Thoracic aorta (tissue), 2 donors: ENCODE measurements at places on chromosomes 6 and 20.

- H3K4me3 ChIP-seq, result no peak overlapping the region
- no peaks in the 10 kb centered on the region for H3K27me3 ChIP-seq
- H3K36me3 ChIP-seq, result no peaks in the 10 kb centered on the region
- no peak overlapping the region for H3K27ac ChIP-seq
- DNase-seq, result no peak
Measured at GRCh38 chr6:154555073-154555677, 44.7 kb upstream of the CNKSR3 start.

- H3K36me3 ChIP-seq, result no peaks in the 10 kb centered on the region
- no peaks in the 10 kb centered on the region for H3K27me3 ChIP-seq
- no peak overlapping the region for H3K4me3 ChIP-seq
- DNase-seq, result no peak
- no peaks in the 10 kb centered on the region for H3K4me1 ChIP-seq
Measured at GRCh38 chr6:91330896-91331295, 744.0 kb upstream of the MAP3K7 start.

DNA sequence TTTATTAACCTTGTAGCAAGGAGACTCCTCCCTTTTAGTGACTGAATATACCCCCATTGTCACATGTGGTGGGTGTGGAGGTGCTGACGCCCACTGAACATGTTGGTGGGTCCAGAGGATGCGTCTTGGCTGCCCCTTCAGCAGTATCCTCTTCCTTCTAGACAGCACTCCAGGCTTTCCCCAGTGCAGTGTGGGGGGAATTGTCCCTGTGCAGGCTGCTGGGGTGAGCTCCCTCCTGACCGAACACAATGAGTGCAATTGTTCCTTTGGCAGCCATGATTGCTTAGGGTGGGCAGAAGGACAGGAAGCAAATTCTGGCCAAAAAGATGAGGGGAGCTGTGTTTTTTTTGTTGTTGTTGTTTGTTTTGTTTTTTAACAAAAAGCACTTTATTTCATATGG, 209.3 kb upstream of the PDE10A start:
- no peak for DNase-seq
- H3K4me3 ChIP-seq, result no peak overlapping the region
- no peaks in the 10 kb centered on the region for H3K27me3 ChIP-seq
- H3K27ac ChIP-seq, result no peak overlapping the region
- no peaks in the 10 kb centered on the region for H3K36me3 ChIP-seq

- no peaks in the 10 kb centered on the region for H3K27me3 ChIP-seq
- no peak for DNase-seq
- peaks cover 14% of the 10 kb centered on the region for H3K4me1 ChIP-seq
- no peaks in the 10 kb centered on the region for H3K36me3 ChIP-seq
Measured at GRCh38 chr6:131897621-131898020, 53.6 kb downstream of the CCN2 start.

DNA sequence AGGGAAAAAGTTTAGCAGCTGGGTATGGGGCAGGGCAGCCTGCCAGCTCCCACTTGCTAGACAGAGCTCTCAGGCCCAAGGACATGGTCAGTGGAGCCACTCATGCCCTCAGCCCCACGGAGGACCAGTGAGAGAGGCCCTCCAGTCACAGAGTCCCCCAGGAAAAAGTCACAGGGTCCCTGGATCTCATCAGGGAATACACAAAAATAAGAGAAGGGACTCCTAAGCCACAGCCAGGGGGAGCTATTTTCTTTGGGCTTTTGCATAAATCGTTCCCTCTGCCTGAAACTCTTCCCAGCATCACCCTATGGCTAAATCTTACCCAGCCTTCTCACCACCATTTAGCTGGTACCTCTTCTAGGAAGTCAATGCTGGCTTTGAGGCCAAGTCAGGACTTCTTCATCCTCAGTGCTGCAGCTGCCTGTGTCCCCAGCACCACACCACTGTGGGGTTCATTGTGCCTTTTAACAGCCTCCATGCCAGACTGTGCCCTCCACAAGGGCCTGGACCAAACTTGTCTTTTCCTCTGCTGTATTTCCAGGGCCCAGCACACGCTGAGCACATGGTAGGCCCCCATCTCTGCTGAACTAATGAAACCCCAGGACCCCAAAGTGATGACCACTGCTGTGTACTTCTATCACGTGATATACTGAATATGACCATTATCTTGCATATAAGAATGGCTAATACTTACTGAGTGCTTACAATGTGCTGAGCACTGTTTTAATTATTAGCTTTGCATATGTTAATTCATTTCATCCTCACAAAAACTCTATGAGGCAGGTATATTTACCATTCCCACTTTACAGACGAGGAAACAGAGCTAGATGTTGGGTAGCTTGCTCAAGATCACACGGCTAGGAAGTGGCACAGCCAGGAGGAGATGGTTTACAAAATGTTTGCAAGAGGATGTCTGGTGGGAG, 2.0 kb downstream of the ZNF335 start:
- H3K4me1 ChIP-seq, result peaks cover 21% of the 10 kb centered on the region
- peak overlapping the region; percentile 97 for H3K27ac ChIP-seq
- DNase-seq, result no peak
- H3K36me3 ChIP-seq, result peaks cover 45% of the 10 kb centered on the region
- no peaks in the 10 kb centered on the region for H3K27me3 ChIP-seq

GRCh38 chr6:43820486-43820885, 50.5 kb downstream of the VEGFA start:
- H3K4me1 ChIP-seq, result no peaks in the 10 kb centered on the region
- no peak for DNase-seq
- no peak overlapping the region for H3K4me3 ChIP-seq
- no peak overlapping the region for H3K27ac ChIP-seq
- H3K27me3 ChIP-seq, result no peaks in the 10 kb centered on the region

DNA sequence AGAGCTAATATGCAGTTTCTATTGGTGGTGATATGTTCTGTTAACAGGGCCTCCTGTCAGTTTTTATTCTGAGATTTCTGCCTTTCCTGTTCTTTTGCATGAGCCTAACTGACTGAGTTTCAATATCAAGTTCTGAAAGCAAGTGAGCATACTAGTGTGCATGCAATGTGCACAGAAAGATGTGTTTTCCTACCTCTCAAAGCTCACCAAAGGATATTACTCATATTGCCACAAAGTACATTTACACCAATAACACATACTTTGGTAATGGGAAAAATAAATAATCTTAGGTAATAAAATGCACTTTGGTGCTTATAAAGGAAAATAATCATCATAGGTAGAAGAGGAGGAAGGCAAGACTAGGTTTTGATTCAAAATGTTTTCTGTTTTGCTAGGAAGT, 195.0 kb downstream of the KHDC1L start:
- no peaks in the 10 kb centered on the region for H3K27me3 ChIP-seq
- no peaks in the 10 kb centered on the region for H3K4me1 ChIP-seq
- H3K27ac ChIP-seq, result no peak overlapping the region
- H3K36me3 ChIP-seq, result no peaks in the 10 kb centered on the region

- H3K4me3 ChIP-seq, result no peak overlapping the region
- H3K4me1 ChIP-seq, result no peaks in the 10 kb centered on the region
- no peak for DNase-seq
- H3K27ac ChIP-seq, result no peak overlapping the region
- no peaks in the 10 kb centered on the region for H3K36me3 ChIP-seq
- no peaks in the 10 kb centered on the region for H3K27me3 ChIP-seq
Measured at GRCh38 chr20:9999645-10000044, 35.1 kb upstream of the ANKEF1 start.

DNA sequence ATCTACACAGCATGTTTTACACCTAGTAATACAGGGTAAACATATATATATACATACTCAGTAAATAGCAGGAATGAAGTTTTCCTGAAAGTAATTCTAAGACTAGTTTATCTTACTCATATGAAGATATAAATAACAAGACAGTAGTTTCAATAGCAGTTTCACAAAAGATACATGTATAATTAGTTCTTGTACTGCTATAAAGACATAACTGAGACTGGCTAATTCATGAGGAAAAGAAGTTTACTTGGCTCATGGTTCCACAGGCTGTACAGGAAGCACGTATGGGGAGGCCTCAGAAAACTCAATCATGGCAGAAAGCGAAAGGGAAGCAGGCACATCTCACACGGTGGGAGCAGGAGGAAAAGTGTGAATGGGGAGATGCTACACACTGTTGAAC, 16.9 kb downstream of the RARS2 start:
- peaks cover 3% of the 10 kb centered on the region for H3K4me1 ChIP-seq
- no peak overlapping the region for H3K4me3 ChIP-seq
- no peak overlapping the region for H3K27ac ChIP-seq
- H3K27me3 ChIP-seq, result no peaks in the 10 kb centered on the region
- DNase-seq, result no peak

- no peak overlapping the region for H3K27ac ChIP-seq
- H3K4me1 ChIP-seq, result peaks cover 9% of the 10 kb centered on the region
- no peak overlapping the region for H3K4me3 ChIP-seq
Measured at GRCh38 chr20:13353261-13353945, 132.3 kb downstream of the ISM1 start.

DNA sequence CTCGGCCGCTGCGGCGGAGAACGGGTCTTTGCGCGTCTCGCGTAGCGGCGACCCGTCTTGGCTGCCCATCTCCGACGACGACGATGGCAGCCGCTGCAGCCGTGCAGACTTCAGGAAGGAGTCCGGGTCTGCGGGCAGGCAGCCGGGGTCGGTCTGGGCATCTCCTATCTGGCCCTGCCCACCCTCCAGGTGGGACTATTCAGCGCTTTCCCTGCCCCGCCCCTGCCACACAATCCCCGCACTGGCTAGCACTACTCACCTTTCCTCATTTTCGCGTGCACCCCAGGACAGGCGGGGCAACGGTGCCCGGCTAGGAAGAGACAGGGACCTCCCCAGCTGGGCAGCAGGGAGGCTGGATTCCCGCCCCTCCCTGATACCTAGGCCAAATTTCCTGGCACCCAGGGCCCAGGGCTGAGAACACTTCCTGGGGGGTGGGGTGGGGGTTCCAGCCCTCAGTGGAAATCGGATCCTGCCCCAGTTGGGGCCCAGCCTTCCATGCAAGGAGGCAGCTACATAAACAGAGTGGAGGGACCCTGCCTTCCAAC, 9.2 kb downstream of the GGT7 start:
- H3K36me3 ChIP-seq, result peaks cover 5% of the 10 kb centered on the region
- H3K27me3 ChIP-seq, result no peaks in the 10 kb centered on the region
- no peaks in the 10 kb centered on the region for H3K4me1 ChIP-seq
- no peak for DNase-seq
- no peak overlapping the region for H3K4me3 ChIP-seq

GRCh38 chr6:161361529-161361928, 87.7 kb upstream of the AGPAT4 start:
- no peak overlapping the region for H3K4me3 ChIP-seq
- H3K27me3 ChIP-seq, result no peaks in the 10 kb centered on the region
- H3K27ac ChIP-seq, result no peak overlapping the region
- no peaks in the 10 kb centered on the region for H3K4me1 ChIP-seq
- DNase-seq, result no peak

DNA sequence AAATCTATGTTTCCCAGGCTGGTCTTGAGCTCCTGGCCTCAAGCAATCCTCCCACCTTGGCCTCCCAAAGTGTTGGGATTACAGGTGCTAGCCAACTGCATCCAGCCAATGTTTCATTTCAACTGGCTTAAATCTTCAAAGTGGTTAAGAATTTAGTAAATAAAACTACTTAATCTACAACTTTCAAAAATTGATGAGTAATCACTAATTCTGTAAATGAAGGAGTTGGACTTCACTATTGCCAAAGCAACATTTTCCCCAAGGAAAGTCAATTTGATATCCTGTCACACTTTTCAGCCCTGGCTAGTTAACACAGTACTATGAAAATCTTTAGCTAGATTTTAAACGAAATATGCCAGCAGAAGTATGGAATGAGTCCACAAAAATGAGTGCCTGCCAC, 3.8 kb downstream of the TOMM6 start:
- H3K27ac ChIP-seq, result no peak overlapping the region
- DNase-seq, result no peak
- peaks cover 13% of the 10 kb centered on the region for H3K36me3 ChIP-seq
- peaks cover 5% of the 10 kb centered on the region for H3K4me1 ChIP-seq
- no peak overlapping the region for H3K4me3 ChIP-seq

GRCh38 chr20:1964659-1965405, 29.0 kb downstream of the PDYN start:
- DNase-seq, result no peak
- peaks cover 3% of the 10 kb centered on the region for H3K4me1 ChIP-seq
- H3K36me3 ChIP-seq, result no peaks in the 10 kb centered on the region
- no peaks in the 10 kb centered on the region for H3K27me3 ChIP-seq
- H3K27ac ChIP-seq, result no peak overlapping the region

GRCh38 chr6:16660157-16660497, 101.1 kb downstream of the ATXN1 start:
- no peak for DNase-seq
- H3K36me3 ChIP-seq, result no peaks in the 10 kb centered on the region
- H3K4me3 ChIP-seq, result no peak overlapping the region
- H3K27ac ChIP-seq, result no peak overlapping the region

GRCh38 chr20:31536575-31536974, 22.3 kb downstream of the HM13 start:
- H3K4me1 ChIP-seq, result no peaks in the 10 kb centered on the region
- no peak for DNase-seq
- H3K27ac ChIP-seq, result no peak overlapping the region
- no peak overlapping the region for H3K4me3 ChIP-seq
